ENCODE measurements at places on chromosomes 16 and 17. TPM values are rescaled to one million over a fixed set of nuclear protein-coding genes. Genes with fewer than 3 reads are reported as not detected.

The GDPD3 gene
- 18.6 TPM for total RNA-seq

The CLEC18B gene
- 1.7 TPM for total RNA-seq

GRCh38 chr17:41937970-41938954, 7.8 kb downstream of the ODAD4 start:
- DNase-seq, result no peak

DNA sequence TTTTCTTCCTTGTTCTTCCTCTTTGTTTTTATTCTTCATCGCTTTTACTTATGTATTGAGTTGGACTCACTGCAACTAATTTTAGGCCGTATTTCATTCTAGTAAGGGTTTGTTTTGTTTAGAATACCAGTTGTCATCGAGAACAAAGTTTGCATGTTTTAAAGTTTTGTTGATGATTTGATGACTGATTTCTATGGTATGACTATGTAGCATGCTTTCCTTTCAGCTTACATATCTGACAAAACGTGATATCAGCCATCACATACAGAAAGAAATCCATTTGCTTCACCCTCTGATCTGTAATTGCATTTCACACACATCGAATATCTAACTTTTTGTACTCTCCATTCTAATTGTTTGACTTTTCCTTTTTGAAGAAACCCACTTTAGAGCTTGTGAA, 4.0 kb downstream of the PRKCA start:
- DNase-seq, result no peak

The FBXW10 gene
- total RNA-seq, result not detected

GRCh38 chr16:46629331-46630219, 8.4 kb upstream of the SHCBP1 start:
- no peak for DNase-seq

DNA sequence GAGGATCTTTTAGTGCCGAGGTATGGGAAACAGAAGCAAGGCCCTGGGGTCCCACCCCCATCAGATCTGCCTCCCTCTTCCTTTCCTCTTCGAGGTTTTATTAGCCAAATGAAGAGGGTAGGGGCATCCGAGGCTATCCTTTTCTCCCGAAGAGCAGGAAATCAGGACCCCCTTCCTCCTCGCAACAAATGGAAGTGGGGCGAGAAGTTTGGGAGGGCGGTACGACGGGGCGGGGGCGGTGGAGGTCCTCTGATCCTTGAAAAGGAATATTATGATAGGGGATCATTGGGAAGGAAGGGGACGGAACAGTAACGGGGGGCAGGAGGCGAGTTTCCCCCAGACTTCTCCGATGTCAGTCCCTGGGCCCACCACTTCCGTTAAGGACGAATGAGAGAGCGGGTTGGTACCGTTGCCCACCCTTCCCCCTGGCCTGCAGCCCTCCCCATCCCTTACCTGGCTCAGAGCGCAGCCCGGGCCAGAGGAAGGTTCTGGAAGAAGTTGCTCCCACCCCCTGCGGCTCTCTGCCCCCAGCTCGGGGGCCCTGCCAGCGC, 309 bp downstream of the FOXJ1 start:
- DNase-seq, result no peak

GRCh38 chr16:79064256-79064972, 536.1 kb downstream of the MAF start:
- DNase-seq, result no peak

DNA sequence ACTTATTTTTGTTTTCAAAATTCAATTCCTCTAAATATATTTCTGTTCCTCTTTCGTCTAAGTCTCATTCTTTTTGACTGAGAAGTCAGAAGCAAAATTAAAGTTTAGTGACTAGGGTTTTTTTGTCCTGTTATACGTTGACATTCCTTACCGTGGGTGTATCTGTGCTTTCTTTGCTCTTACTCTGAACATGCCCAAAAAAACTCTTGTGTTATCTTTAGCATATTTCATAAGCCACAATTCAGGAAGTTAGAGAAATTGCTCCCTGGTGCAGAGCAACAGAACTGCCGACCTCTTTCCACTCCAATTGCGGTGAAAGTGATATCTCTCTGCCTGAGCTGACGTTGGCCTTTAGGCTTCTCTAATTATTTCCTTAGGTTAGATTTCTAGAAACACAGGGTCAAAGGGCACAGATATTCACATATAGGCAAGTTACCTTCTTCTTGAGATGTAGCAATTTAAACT, 65.7 kb downstream of the CENPV start:
- DNase-seq, result no peak

- no peak for DNase-seq
These were observed 16.3 kb downstream of the NACA2 start for GRCh38 chr17:61574542-61575351.

The FOXF1 gene
- not detected for total RNA-seq

DNA sequence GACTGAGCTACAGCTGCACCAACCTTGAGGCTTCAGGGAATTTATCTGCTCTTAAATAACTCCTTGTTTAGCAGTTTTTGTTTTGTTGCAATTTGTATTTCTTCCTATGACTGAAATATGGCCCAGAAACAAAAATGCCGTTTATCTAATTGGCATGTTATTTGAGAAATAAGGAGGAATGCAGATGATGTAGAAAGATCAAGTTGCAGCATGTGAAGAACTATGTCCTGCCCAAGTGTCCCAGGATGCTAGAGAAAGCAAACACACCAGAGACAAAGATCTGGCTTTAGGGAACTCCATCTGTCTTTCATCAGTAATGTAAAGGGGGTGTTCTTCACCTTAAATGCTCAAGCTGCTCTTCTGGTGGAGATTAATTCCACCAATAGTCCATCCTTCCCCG, 29.7 kb downstream of the USP31 start:
- DNase-seq, result no peak

- no peak for DNase-seq
These were observed 20.6 kb upstream of the CHMP6 start for GRCh38 chr17:80970762-80971703.

GRCh38 chr17:79116575-79117368, 42.1 kb downstream of the ENGASE start:
- DNase-seq, result no peak

DNA sequence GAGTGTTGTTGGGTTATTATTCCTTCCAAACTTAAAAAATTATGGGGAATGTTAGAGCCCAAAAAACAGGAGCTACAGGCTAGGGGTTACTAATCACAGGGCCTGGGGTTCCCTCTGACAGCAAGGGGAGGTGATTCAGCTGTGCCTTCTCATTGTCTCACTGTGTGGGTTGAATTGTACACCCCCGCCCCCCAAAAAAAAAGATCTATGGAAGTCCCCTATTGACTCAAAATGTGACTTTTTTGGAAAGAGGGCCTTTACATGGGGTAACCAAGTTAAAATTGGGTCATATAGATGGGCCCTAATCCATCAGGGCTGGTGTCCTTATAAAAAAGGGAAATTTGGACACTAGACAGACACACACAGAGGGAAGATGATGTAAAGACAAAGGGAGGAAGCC, 190.2 kb downstream of the SOX9 start:
- no peak for DNase-seq

All from activated naive CD8-positive, alpha-beta T cell treated with anti-CD3 and anti-CD28 coated beads, Interleukin-2, amount 10 ng/mL, durations not matched to agents 7 days and 5 days (primary cell).